Posterior cingulate gyrus (tissue), 11 donors: ENCODE measurements at places on chromosomes 5 and 9.

DNA sequence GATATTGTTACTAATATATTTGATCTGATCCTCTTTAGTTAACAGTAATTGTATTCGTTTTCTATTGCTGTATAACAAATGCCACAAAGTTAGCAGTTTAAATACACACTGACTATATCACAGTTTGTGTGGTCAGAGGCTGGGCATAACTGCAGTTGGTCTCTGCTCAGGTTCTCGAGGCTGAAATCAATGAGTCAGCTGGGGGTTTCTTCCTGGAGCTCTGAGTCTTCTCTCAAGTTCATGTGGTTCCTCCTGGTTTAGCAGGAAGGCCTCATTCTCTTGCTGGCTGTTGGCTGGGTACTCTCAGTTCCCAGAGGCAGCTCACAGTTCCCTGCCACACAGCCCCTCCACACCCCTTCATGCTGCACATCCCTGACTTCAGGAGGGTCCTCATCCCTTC is 20.7 kb downstream of the COL23A1 start:
- DNase-seq: no peak

DNA sequence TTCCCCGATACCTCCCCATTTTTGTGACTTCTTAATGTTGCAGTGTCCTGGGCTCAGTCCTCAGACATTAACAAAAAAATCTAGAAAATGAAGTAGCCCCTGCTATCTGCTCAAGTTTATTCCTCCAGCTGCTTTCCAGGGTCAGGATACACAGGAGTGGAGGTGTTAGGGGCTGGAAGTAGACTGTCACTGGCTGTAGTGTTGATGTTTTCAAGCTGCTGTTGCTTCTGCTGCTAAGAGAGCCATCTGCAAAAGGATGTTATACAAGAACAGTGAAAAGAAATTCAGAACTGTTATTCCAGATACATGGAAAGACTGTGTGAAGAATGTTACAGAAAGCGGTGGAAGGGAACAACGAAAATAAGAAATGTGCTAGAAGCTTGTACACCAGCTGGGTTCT is 10.7 kb downstream of the CD14 start:
- no peak for DNase-seq

DNA sequence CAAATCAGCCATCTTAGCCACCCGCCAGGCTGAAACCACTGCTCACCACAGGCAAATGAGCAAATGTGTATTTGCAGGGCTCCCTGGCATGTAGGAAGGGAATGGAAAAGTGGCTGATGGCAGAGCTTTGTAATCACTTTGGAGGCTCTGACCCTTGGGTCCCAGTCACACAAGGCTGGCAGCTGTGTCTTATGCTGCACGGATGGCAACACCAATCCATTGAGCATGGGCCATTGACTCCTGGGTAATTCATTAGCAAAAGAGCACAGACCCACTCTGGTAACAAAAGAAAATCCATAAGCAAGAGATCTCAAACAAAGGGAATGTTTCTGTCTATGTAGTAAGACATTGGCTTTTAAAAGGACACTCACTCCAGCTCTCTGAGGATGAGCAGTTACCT is 57.6 kb downstream of the SPOCK1 start:
- DNase-seq: no peak

DNA sequence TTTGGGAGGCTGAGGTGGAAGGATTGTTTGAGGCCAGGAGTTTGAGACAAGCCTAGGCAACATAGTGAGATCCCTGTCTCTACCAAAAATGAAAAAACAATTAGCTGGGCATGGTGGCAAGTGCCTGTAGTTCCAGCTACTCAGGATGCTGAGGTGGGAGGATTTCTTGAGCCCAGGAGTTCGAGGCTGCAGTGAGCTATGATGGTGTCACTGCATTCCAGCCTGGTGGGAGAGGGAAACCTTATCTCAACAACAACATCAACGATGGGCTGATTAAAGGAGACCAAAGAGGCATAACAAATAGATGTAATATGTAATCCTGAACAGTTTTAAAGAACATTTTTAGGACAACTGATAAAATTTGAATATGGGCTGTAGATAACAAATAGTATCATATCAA is 34.2 kb upstream of the PANK3 start:
- no peak for DNase-seq

DNA sequence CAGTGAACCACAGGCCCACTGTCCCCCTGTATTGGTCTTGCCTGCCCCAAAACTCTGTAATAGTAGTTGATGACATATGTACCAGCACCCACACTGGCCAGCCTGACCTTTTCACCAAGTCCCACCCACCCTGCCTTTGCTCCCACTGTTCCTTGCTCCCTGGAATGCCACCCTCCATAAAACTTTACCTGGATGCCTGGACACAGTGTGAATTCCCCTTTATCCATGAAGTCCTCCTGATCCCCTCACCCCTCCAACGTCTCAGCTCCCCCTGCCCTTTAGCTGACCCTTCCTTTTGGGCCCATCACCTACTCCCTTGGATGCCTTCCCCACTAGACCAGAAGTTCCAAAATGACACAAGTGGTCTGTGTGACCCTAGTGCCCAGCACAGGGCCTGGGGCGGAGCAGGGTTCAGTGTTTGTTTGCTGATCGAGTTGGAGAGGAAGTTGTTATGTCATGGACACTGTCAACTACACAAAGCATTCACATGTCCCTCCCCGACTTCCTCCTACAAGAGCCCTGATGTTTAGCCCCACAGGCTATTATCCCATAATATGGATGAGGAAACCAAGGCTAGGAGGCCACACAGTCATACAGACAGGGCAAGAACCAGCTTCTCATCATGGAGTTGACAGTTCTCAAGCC is 16.1 kb downstream of the AMBP start:
- no peak for DNase-seq

DNA sequence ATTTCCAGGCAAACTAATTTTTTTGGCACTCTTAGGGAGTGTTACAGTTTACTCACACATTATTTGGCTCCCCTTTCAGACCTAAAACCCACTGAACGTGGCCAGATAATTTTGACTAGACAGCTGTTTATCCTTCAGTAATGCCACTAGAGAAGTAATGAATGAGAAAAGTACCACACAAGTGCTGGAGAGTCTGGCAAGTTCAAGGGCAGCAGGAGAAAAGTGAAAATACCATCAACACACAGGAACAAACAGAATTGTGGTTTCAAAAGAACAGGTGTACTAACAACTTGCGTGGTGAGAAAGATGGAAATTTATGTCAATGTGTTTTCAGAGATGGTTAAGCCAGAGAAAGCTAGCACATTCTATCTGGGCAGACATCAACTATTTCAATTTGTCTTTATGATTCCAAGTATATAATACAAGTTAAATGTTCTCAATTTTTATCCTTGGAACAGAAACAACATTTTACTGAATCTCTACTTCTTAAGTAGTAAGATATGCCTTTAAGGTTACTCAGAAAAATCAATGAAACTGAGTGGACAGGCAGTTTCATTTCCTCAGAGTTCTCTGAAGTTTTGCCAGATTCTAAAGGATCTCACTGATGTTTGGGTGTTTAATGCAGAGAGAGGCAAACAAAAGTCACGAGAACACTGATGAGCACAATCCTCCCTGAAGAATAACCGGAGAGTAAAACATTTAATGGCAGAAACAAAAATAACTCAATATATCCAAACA is 91.0 kb downstream of the ARSB start:
- no peak for DNase-seq

- no peak for DNase-seq
Observed at GRCh38 chr5:93845376-93845775, 104.0 kb upstream of the POU5F2 start.

- DNase-seq: no peak
Observed at GRCh38 chr5:159105145-159106053, 5.7 kb upstream of the EBF1 start.

DNA sequence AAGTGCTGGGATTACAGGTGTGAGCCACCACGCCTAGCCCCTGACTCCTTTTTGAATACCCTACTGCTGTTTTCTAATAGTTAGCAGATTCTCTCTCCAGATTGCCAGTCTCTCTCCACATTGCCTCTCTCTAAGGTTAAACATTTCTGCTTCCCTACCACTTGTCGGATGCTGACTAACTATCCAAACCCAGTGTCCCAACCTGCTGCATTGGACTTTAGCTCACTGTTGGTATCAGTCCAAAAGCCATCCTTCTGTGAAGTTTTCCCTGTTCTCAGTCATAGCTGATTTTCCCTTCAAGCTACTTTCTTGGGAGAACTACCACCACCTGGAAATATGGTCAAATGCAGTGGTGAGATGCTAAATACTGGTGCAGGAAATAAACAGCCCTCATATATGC is 48.7 kb downstream of the TLR4 start:
- DNase-seq: no peak

GRCh38 chr5:125981016-125981415 is 442.2 kb upstream of the GRAMD2B start:
- DNase-seq: no peak

GRCh38 chr9:128005923-128006322 is 25.1 kb upstream of the EEIG1 start:
- no peak for DNase-seq

- DNase-seq: no peak
Observed at GRCh38 chr9:116189683-116190082, 36.1 kb downstream of the PAPPA start.

GRCh38 chr9:127256324-127256723 is 8.2 kb upstream of the GARNL3 start:
- peak; percentile 70 for DNase-seq

DNA sequence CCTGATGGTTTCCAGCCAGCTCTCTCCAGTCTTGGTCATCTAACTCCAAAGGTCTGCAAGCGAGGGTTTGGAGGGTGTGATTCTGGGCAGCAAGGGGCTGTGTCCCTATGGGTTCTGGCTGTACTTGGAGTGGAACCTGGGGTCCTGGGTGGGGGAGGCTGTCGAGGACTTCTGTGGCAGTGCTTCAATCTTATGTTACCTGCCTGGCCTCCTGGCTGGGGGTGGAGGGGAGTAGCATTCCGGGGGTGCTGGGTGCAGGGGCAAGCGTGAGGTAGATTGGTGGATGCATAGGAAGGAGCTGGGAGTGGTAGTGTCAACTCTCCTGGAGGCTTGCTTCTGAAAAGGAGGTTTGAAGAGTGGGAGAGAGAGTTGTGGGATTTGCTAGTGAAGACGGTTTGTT is 143.4 kb downstream of the HSPA4 start:
- DNase-seq: no peak

DNA sequence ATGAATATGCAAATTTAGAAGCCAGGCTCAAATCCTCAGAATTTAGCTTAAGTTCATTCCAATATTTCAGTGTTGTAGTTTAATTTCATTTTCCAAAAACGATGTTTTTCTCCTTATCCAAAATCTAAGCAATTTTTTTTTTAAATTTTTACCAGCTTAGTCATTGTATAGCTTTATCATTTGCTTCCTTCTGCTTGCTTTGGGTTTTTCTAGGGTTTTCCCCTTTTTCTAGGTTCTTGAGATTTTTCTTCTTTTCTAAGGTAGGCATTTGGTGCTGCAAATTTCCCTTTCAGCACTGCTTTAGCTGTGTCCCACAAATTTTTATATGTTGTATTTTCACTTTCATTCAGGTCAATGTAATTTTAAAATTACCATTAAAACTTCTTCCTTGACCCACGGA is 34.4 kb upstream of the CCDC112 start:
- DNase-seq: no peak

- no peak for DNase-seq
Observed at GRCh38 chr5:176167800-176168199, 70.4 kb upstream of the SIMC1 start.

- no peak for DNase-seq
Observed at GRCh38 chr5:135327429-135328127, 71.5 kb downstream of the MACROH2A1 start.

GRCh38 chr9:87713278-87713987 is 12.5 kb upstream of the CTSL start:
- DNase-seq: peak; percentile 26

DNA sequence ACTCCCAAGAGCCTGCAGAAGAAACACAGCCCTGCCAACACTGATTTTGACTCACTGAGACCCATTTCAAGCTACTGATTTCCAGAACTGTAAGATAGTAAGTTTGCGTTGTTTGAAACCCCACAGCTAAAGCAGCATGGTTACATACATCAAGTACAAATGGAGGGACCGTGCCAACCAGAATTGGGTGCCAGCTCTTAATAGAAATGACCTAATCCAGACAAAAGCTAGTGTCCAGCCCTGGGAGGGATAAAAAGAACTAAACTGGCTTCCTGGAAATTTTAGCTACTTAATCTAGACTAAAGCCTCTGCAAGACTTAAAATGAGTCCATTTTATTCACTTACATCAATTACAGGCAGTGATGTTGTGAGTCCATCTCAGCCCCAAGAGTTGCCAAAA is 122.6 kb downstream of the ADAMTS12 start:
- DNase-seq: no peak

- no peak for DNase-seq
Observed at GRCh38 chr9:128164307-128164885, 4.3 kb downstream of the BBLN start.

DNA sequence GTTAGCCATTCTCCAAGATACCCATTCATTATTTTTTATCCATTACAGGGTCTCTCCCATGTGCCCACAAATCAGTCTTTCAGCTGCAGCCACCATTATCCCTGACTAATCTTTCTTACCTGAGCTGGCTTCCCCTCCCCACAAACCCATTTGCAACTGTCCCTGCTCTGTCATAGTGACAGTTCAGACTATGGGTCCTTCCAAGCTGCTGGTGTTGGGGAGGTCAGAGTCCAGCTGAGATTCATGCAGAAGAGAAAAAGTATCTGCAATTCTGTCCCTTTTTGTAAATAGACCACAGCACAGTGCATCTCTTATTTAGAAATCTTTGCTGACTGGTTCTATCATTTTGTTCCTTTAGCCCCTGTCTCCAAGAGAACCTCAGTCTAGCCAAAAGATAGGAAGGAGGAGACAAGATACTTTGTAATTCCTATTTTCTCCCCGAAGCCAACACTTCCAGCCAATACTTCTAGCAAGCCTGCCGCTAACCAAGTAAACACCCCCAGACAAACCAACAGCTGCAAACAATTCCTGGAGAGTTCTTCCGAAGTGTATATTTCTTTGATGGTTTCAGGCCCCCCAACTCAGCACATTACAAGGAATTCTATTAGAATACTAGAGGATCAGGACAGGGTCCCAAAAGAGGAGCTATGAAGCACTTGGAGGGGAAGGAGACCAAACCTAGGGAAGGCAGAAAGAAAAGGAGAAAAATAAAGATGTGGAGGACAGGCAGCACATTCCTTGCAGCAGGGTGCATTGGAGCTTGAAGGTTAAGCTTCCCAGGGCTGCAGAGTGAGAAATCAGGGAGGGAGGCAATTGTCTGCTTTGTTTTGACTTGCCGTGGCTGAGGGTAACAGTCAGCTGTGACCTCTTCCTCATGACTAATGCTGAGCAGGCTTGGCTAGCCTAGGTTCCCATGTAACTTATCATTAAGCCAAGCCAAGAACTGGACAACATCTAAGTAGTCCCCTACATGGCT is 148.5 kb downstream of the SGCD start:
- DNase-seq: no peak

- DNase-seq: no peak
Observed at GRCh38 chr9:125549465-125549871, 157.5 kb downstream of the MAPKAP1 start.

- no peak for DNase-seq
Observed at GRCh38 chr9:82583524-82583923, 479.4 kb downstream of the RASEF start.

DNA sequence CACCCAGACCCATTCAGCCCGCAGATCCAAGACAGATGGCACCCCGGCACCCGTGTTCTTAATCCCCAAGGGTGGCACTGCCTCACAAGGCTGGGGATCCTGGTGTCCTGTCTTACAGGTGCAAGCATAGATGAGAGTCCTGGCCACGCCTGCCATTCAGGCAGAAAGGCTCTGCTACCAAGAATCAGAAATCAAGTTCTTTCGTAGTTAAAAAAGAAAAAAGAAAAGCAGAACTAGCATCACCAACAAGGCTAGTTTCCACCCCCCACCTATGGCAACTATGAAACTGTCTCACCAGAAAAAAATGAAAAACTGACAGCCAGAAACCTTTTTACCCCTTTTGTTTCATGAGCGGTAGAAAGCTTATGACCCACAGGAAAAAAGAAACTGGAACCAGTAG is 170.4 kb downstream of the SYK start:
- DNase-seq: no peak
